ENCODE measurements at places on chromosomes 6 and 20.

DNA sequence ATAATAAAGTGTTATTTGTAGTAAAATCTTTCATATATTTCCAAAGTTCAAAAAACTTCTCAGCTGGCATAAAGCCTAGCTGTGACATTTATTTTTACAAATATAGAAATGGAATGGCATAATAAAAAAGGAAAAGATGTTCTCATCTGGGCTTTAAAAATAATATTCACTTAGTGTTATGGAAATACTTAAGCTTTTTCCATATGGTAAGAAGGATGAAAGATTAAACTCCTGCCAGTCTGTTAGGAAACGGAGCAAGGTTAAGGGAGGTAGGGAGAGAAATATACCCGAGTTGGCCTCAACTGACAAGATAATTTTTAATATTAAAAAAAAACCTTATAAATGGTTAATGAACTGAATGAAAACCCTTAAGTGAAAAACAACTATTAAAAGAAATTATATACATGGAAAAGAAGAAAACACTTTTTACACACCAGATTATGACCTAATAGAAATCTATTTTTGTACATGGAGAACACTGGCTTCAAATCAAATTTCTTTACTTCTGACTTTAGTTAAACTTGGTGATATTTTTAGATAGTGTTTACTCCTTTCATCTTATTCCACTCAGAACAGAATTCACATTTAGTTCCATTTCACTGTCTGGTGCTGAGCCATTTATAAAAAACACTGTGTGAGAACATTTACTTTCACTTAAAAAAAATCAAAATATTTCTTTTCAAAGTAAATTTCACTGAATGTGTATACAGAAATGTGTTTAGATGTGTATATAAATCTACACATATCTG, 137.0 kb downstream of the DST start:
- peak overlapping the region; percentile 74 for H3K27ac ChIP-seq
- H3K4me3 ChIP-seq, result no peak overlapping the region
- H3K4me1 ChIP-seq, result no peaks in the 10 kb centered on the region
- H3K36me3 ChIP-seq, result peaks cover 94% of the 10 kb centered on the region
- DNase-seq, result no peak
- no peaks in the 10 kb centered on the region for H3K27me3 ChIP-seq

- no peak overlapping the region for H3K4me3 ChIP-seq
- H3K4me1 ChIP-seq, result peaks cover 7% of the 10 kb centered on the region
- H3K36me3 ChIP-seq, result no peaks in the 10 kb centered on the region
- DNase-seq, result peak; percentile 45
- no peaks in the 10 kb centered on the region for H3K27me3 ChIP-seq
Measured at GRCh38 chr6:29651413-29652197, 5.3 kb upstream of the MOG start.

- peaks cover 5% of the 10 kb centered on the region for H3K4me1 ChIP-seq
- H3K36me3 ChIP-seq, result no peaks in the 10 kb centered on the region
- peak; percentile 87 for DNase-seq
- H3K4me3 ChIP-seq, result no peak overlapping the region
- no peak overlapping the region for H3K27ac ChIP-seq
- no peaks in the 10 kb centered on the region for H3K27me3 ChIP-seq
Measured at GRCh38 chr6:104711371-104711770, 148.3 kb downstream of the HACE1 start.

GRCh38 chr20:47998736-47999135, 213.5 kb upstream of the SULF2 start:
- H3K36me3 ChIP-seq, result no peaks in the 10 kb centered on the region
- H3K4me1 ChIP-seq, result peaks cover 8% of the 10 kb centered on the region
- DNase-seq, result no peak
- no peak overlapping the region for H3K27ac ChIP-seq
- no peak overlapping the region for H3K4me3 ChIP-seq

DNA sequence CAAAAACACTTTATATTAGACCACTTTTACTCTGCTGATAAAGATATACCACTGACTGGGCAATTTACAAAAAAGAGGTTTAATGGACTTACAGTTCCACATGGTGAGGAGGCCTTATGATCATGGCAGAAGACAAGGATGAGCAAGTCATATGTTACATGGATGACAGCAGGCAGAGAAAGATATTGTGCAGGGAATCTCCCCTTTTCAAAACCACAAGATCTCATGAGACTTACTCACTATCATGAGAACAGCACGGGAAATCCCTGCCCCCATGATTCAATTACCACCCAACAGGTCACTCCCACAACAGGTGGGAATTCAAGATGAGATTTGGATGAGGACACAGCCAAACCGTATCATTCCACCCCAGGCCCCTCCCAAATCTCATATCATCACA, 1383.8 kb upstream of the MAP3K7 start:
- DNase-seq, result no peak
- no peaks in the 10 kb centered on the region for H3K27me3 ChIP-seq
- H3K36me3 ChIP-seq, result no peaks in the 10 kb centered on the region
- no peak overlapping the region for H3K4me3 ChIP-seq
- no peaks in the 10 kb centered on the region for H3K4me1 ChIP-seq
